Smooth muscle cell of the umbilical artery (primary cell): ENCODE measurements at places on chromosomes 11 and 22. TPM values are rescaled to one million over a fixed set of nuclear protein-coding genes. Genes with fewer than 3 reads are reported as not detected.

Gene GAS2
- 0.97 and 1.5 TPM in 2 replicates for total RNA-seq

Gene PAMR1
- total RNA-seq = 46.2 and 224 TPM in 2 replicates

Gene OR5L1
- total RNA-seq = not detected in 2 replicates

Gene PLA2G3
- under 0.01 and 0.23 TPM in 2 replicates for total RNA-seq

Gene UCP3
- 0.30 and 0.32 TPM in 2 replicates for total RNA-seq

Gene HEPHL1
- under 0.01 and 0.09 TPM in 2 replicates for total RNA-seq

Gene PRDM11
- 5.6 and 7.9 TPM in 2 replicates for total RNA-seq

Gene CHCHD10
- total RNA-seq = 3.0 and 4.3 TPM in 2 replicates

Gene OR6T1
- total RNA-seq = not detected in 2 replicates

Gene OR52E8
- not detected in 2 replicates for total RNA-seq

Gene YPEL4
- 0.23 and 0.89 TPM in 2 replicates for total RNA-seq

Gene JAML
- not detected in 2 replicates for total RNA-seq

Gene SMTNL1
- total RNA-seq = not detected in 2 replicates

Gene MRGPRF
- total RNA-seq = 9.8 and 14.7 TPM in 2 replicates

Gene LGALS12
- not detected in 2 replicates for total RNA-seq

Gene TENM4
- 57.3 and 182 TPM in 2 replicates for total RNA-seq
